ENCODE measurements at places on chromosomes 7 and 10.

DNA sequence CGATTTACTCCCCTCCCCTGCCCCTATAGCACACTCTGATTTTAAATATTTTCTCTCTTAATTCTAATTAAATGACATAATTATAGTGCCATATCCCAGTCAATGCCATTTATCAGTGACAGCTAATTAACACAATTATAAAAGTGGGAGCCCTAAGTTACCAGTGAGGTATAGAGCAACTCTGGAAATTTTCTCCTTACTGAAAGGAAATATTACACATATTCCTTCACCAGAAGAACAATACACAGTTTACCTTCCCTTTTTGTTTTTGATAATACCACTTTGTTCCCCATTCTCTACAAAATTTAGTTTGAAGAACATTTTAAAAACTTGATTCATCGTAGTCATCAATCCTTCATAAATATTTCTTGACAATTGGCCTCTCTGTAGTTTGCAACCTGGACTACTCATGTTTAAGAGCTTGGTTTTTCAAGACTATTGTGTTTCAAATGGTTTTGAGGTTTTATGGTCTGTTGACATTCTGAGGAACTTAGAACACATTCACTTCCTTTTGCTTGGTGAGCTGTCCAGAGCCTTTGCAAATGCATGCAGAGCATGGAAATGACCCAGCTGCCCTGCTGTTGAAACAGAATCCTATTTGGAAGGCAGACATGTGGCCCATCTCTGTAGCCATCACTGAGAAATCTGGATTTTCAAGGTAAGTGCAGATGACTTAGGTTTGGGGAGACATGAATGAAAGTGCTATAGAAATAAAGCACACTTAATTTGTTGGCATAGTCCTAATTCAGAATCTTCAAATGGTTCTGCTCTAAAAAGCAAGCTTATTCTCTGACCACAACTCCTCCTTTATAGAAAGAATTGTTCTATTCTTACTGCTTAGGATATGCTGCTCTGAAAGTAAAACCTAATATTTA, at the start of gene GPR141:
TSS of gene GPR141 (plus strand) at position 521 of the 875 bp plus-strand sequence. CDS start 56,628 bp downstream, outside the sequence.
- no peak for DNase-seq

DNA sequence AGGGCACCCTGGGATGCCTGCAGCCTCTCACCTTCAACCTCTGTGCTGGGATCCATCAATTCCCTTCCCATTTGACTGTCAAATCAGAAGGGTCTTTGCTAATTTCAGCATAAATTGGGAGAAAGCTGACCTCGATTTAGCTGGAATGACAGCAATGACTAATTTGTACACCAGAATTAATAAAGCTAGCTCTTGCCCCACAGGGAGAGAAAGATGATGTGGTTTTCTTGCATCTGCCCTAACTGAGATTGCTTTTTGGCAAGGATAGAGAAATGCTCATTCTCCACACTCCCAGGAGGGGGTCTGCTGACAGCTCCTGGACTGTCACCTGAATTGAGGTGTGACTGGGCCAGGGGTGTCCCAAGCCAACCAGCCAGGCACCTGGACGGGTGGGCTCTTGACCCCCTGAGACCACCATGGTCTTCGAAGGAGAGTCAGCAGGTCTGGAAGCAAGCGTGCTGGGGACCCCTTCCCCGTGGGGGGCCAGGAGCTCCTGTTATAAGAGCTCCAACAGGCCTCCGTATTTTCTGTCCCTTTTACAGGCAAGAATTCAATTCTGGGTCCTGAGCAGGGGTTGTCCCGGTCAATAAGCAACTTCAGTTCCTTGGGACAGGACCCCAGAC, 42.1 kb downstream of the RBM17 start:
- DNase-seq, result no peak

DNA sequence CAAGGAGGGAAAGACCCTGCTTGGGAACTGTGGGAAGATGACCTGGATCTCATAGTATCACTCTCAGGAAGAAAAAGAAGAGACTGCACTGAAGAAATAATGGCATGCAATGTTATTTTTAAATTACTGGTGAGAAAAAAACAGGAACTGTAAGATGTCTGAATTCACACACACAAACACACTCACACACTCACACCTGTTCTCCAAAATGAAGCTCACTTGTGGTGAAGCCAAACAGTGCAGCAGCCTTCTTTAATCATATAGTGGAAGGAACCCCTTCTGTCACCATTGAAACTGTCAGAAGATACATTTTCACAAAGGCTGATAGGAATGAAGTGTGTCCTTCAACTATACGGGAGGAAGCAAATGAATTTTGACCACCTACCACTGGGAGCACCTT, 156.5 kb upstream of the GHITM start:
- no peak for DNase-seq

DNA sequence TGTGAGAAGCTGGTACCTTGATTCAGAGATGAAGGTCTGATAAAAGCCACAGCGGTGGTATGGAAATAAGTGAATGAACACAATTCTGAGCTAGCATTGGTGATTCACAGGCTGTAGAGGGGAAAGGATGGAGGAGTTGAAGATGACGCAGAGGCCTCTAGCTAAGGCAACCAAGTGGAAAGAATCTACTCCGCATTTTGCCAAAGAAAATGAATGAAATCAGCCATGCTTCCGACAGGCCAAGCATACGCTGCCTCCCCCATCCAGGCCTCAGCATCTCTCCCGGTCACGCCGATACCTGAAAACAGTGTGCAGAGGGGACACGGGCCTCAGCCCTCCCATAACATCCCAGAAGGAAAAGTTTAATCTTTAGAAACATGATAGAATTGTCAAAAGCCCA, 124.3 kb upstream of the UNC5B start:
- DNase-seq, result no peak

- no peak for DNase-seq
These were observed 57.8 kb upstream of the LANCL2 start for GRCh38 chr7:55307123-55307916.

DNA sequence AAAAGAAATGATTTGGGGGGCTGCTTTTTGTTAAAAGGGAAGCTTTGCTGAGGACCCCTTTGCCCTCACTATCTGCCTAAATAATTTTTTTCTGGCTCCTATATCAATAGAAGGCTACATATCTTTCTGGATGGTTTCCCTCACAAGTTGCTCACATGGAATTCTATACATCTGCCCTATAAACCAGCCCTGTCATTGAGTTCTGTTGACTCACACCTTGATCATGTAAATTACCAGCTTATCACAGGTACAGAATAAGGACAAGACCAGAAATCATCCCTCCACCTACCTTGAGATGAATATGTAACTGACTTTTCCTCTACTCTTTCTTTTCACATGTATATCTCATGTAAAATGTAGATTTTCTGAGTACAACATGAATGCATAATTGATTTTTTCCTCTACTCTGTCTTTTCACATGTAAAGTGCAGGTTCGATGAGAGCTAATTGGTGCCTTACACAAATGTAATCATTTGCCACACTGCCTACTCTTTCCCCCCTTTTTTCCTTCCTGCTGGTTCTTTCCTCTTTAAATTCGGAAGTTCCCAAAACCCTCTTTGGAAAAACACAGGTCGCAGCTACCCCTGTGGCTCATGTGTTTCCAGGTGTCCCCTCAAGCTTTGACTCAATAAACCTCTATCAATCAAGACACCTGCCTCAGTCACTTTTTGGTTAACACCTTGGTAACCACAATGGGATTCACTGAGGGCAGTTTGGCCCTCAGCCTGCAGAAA, 12.5 kb downstream of the CYP3A43 start:
- no peak for DNase-seq

DNA sequence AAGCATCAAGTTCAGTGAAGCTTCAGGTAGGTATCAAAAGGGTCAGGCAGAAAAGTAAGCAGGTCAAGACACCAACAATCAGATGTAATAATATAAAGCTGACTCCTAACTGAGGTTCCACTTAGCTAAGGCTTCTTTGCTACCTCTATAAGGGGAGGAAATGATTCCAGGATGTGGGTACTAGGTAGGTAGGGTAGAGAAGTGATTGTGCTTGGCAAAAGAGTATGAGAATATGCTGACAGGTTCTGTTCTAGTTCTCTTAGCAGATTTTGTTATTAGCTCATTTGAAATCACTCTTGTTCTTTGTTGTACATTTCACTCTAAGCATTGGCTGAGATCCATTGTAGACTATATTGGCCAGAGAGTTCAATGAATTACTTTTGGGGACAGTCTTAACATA, 40.7 kb upstream of the CBLL1 start:
- DNase-seq, result no peak

DNA sequence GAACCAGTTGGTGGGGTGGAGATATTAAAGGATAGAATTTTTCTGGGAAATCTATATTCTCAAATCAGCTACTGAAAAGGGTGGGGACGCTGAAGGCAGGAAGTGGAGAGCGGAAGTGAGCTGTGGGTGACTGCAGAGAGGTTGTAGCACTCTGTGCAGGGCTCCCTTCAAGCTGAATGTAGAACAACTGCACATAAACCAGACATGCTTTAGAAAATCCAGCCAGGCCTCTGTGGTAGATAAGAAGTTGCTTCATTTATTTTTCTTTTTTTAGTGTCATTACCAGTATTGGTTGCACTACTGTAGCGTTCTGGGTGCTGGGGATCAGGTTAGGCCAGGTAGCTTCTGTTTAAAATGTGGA, 127.8 kb downstream of the CELF2 start:
- DNase-seq, result peak; percentile 84

DNA sequence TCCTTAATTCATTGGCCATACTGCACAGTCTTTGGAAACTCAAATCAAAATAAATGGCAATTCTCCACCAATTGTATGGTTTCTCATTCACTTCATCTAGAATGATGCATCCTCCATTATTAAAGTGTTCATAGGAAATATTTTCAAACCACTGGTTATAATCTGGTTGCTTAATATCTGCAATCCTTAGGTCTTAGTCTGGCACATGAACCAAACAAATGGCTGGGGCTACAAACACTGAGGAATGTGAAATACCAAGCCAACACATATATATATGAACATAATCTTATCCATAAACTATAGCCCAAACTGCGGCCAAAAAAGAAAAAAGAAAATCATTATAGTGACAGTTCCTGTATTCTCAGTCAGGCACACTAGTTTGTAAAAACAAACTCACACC, 5.7 kb upstream of the MSS51 start:
- no peak for DNase-seq

DNA sequence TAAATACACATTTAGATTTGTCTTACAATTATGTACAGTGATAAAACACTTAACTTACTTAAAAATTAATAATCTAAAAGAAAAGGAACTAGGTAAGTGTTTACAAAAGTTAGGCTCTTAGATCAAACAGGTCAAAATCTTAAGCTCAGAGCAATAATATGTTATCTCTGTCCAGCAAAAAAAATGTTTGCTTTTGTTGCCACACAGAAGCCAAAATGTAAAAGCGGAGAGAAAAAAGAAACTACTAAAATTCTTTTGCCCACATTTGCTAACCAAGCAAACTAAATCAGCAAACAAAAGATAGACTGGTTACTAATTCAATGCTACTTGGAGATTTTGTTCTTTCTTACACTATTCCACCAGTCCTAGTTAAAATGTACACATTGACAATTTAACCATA, 15.2 kb upstream of the ACSM6 start:
- no peak for DNase-seq

GRCh38 chr10:75101416-75102251, 9.8 kb upstream of the SAMD8 start:
- no peak for DNase-seq

DNA sequence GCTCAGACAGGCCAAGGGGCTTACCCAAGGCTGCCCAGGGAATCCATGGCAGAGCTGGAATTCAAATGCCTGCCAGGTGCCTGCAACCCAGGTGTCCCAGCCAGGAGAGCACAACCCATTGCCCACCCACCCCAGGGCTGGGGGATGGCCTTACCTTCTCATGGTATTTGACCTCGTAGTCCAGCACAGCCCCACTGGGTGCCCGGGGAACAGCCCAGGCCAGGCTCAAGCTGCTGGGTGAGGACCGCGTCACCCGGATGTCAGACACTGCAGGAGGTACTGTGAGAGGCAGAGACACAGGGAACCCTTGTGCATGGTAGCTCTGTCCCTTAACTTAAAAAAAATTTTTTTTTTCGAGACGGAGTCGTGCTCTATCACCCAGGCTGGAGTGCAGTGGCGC, 9.0 kb downstream of the EPHB4 start:
- DNase-seq, result no peak

- no peak for DNase-seq
These were observed 18.1 kb downstream of the CAMK2G start for GRCh38 chr10:73856261-73856660.

DNA sequence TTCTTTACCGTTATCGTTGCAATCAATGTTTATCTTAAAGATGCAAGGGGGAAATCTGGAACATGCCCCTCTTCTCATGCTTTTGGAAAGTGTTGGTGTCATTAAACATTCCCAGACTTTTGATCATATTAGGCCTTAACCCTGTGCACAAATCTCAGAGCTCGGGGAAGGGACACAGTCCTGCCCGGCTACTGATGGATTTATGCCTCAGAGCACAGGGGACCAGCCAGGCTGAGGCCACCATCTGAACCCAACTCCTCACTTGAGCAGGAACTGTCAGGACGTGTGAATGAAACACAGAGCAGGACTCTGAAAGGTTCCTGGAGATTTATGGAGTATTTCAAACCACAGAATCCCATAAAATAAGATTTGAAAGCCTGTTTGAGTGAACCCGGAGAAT, 132.0 kb upstream of the CXCL12 start:
- no peak for DNase-seq

GRCh38 chr10:79286318-79286951, 60.8 kb upstream of the PPIF start:
- DNase-seq, result peak; percentile 85

DNA sequence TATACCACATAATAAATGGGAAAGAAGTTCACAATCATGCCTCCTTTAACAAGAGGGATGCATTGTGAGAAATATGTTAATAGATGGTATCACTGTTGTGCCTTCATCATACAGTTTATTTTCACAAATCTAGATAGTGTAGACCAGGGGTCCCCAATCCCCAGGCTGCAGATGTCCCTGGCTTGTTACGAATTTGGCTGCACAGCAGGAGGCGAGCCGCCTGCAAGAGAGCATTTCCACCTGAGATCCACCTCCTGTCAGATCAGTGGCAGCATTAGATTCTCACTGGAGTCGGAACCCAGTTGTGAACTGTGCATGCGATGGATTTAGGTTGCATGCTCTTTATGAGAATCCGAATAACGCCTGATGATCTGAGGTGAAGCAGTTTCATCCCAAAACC, 361.9 kb upstream of the ZWINT start:
- DNase-seq, result no peak

DNA sequence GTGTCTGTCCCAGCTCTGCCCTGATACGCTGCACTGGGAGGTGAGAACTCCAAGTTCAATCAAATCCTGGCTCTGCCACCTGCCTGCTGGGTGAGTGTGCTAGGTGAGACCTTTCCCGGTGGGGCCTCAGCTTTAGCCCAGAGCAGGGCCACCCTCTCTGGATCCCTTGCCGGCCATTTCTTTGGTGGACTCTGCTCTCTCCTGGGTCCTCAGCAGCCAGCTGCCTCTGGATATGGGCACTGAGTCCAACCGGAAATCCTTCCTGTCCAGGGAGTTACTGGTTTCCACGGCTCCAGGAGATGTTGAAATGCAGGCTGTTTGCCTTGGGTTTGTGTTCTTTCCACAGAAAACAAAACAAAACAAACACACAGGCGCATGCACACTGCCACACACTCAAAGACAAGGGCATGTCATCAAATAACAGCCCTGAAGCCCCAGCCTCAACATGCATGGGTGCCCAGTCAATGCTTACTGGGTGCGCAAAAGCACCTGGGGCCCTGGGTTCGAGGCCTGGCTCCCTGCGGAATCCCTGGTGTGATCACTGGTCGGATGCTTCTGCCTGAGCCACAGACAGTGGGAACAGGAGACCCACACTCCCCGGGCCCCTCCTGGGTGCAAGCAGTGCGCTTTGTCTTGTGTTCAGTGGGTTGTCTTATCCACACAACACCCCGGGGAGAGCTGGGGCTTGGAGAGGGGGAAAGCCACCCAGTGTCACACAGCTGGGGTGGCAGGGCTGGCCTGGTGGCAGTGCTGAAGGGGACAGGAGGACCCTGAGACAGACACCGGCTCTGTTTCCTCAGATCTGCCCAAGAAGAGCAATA, 33.1 kb downstream of the PPIF start:
- no peak for DNase-seq
